ENCODE measurements at places on chromosomes 1 and 21. TPM values are rescaled to one million over a fixed set of nuclear protein-coding genes. Genes with fewer than 3 reads are reported as not detected.
A peak's percentile ranks its signal among the peaks of the same experiment; 100 is the strongest.

GRCh38 chr1:62954758-62955157 is 170.8 kb downstream of the ATG4C start:
- no peaks in the 10 kb centered on the region for H3K36me3 ChIP-seq
- no peak for DNase-seq
- H3K27me3 ChIP-seq = peaks cover 41% of the 10 kb centered on the region
- H3K4me1 ChIP-seq = no peaks in the 10 kb centered on the region
- H3K4me3 ChIP-seq = no peak overlapping the region

GRCh38 chr21:31022306-31022705 is 16.0 kb downstream of the KRTAP19-8 start:
- no peaks in the 10 kb centered on the region for H3K36me3 ChIP-seq
- H3K4me1 ChIP-seq = no peaks in the 10 kb centered on the region
- no peaks in the 10 kb centered on the region for H3K27me3 ChIP-seq
- no peak overlapping the region for H3K4me3 ChIP-seq

GRCh38 chr1:18693256-18694098 is 62.8 kb downstream of the PAX7 start:
- DNase-seq = no peak
- H3K36me3 ChIP-seq = no peaks in the 10 kb centered on the region
- no peaks in the 10 kb centered on the region for H3K4me1 ChIP-seq
- H3K4me3 ChIP-seq = no peak overlapping the region
- peaks cover 17% of the 10 kb centered on the region for H3K27me3 ChIP-seq

GRCh38 chr1:149917571-149918144 is at the start of gene SV2A:
Gene SV2A, minus strand, starts transcription at chr1:149917844. Its CDS starts 4,004 bp downstream, at chr1:149913840.
- no peaks in the 10 kb centered on the region for H3K27me3 ChIP-seq
- peaks cover 4% of the 10 kb centered on the region for H3K4me1 ChIP-seq
- H3K27ac ChIP-seq = no peak within 1 kb of the TSS
- peak within 1 kb of the TSS; percentile 41 for H3K4me3 ChIP-seq

GRCh38 chr1:66890621-66891020 is 34.0 kb downstream of the DNAI4 start:
- H3K27ac ChIP-seq = no peak overlapping the region
- H3K4me1 ChIP-seq = no peaks in the 10 kb centered on the region
- H3K27me3 ChIP-seq = no peaks in the 10 kb centered on the region
- H3K36me3 ChIP-seq = no peaks in the 10 kb centered on the region

- H3K4me1 ChIP-seq = no peaks in the 10 kb centered on the region
- H3K36me3 ChIP-seq = no peaks in the 10 kb centered on the region
- H3K27me3 ChIP-seq = no peaks in the 10 kb centered on the region
- no peak overlapping the region for H3K27ac ChIP-seq
Observed at GRCh38 chr1:229086091-229086490, 184.8 kb upstream of the RAB4A start.

DNA sequence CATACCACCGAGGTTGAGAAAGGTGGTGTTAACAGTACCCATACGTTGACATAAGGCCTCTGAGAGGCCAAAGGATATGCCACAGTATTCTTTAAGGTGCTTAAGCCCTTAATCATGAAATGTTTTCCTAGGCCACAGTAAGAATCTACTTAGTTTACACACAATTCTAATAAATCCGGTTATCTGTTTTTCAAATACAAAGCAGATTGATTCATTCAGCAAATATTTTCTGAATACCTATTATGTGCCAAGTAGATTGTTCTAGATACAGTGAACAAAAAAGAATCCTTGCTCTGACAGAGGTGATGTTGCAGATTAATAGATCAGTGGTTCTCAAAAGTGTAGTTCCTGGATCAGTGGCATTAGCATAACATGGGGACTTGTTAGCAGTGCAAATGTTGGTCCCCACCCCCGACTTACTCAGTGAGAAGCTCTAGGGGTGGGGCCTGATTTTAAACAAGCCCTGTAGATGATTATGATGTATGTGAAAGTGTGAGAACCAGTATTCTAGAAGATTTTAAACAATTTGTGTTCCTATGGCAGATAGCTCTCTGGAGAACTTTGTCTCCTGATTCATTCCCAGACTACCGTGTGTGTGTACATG is 61.6 kb downstream of the NFIA start:
- no peak for DNase-seq
- H3K27me3 ChIP-seq = no peaks in the 10 kb centered on the region
- H3K36me3 ChIP-seq = no peaks in the 10 kb centered on the region

GRCh38 chr1:109396871-109397580 is 692 bp downstream of the SORT1 start:
- H3K4me3 ChIP-seq = peak overlapping the region; percentile 50
- H3K27ac ChIP-seq = peak overlapping the region; percentile 12
- no peaks in the 10 kb centered on the region for H3K27me3 ChIP-seq
- peaks cover 18% of the 10 kb centered on the region for H3K4me1 ChIP-seq
- no peak for DNase-seq

DNA sequence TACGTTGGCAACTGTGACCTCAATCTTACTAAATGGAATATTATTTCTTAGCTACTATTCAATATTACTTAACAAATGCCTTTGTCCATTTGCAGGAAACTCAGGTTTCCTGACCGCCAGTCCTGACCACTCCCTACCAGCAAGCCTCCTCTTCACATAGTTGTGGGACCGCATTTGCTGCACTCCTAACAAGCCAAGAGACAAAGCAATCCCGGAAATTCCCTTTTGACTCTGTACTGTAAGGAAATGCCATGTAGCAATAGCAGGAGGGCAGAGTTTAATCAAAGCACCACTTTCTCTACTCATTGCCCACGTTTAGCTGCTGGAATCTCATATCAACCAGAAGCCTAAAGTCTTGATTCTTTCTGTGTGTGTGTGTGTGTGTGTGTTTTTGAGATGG is 28.1 kb upstream of the ACBD6 start:
- DNase-seq = no peak
- no peaks in the 10 kb centered on the region for H3K36me3 ChIP-seq
- H3K4me3 ChIP-seq = no peak overlapping the region
- H3K27ac ChIP-seq = no peak overlapping the region

GRCh38 chr1:54335011-54335754 is 71.0 kb downstream of the SSBP3 start:
- H3K36me3 ChIP-seq = no peaks in the 10 kb centered on the region
- H3K4me1 ChIP-seq = no peaks in the 10 kb centered on the region
- H3K4me3 ChIP-seq = no peak overlapping the region
- no peak overlapping the region for H3K27ac ChIP-seq
- no peak for DNase-seq

DNA sequence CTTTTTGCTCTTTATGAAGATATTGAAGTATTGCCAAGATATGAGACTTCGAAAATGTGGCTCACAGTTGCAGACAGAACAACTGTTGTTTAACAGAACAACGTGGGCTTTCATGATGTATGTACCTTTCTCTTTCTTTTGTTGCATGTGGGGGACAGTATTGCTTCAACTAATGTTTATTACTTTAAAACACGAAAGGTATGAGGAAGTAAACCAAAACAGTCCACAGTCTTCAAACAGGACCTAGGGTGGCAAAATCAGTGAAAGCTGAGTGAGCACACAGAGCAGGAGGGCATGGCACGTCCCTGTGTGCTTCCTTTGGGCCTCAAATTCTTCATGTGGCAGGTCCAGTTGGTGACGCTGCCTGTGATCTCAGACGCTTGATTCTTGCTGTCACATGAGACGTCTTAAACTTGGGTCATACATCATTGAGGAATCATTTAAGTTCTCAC is 7.8 kb upstream of the CHAF1B start:
- H3K27ac ChIP-seq = no peak overlapping the region
- no peaks in the 10 kb centered on the region for H3K4me1 ChIP-seq
- H3K4me3 ChIP-seq = no peak overlapping the region
- H3K36me3 ChIP-seq = peaks cover 3% of the 10 kb centered on the region

- no peaks in the 10 kb centered on the region for H3K36me3 ChIP-seq
- no peak overlapping the region for H3K4me3 ChIP-seq
- peaks cover 23% of the 10 kb centered on the region for H3K4me1 ChIP-seq
- H3K27ac ChIP-seq = no peak overlapping the region
Observed at GRCh38 chr1:3366126-3367051, 88.1 kb upstream of the ARHGEF16 start.

DNA sequence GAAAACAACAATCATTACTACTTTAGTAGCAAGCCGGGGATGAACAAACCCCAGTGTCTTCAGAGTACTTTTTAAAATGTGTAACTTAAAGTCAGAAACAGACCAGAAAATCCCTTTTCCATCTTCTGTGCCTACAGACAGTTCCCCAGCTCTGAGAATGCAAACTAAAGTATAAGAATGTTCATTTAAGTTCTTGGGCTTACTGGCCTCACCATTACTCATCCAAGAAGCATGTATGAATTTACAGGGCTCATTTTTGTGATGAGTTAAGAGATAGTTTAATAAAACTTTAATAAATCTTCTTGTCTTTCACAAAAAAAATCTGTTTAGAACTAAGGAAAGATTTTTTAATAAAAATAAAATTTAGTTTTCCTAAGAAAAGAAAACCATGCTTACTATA is 4.6 kb downstream of the LPGAT1 start:
- peaks cover 6% of the 10 kb centered on the region for H3K36me3 ChIP-seq
- no peaks in the 10 kb centered on the region for H3K27me3 ChIP-seq
- no peak overlapping the region for H3K4me3 ChIP-seq
- H3K4me1 ChIP-seq = peaks cover 28% of the 10 kb centered on the region
- no peak overlapping the region for H3K27ac ChIP-seq

DNA sequence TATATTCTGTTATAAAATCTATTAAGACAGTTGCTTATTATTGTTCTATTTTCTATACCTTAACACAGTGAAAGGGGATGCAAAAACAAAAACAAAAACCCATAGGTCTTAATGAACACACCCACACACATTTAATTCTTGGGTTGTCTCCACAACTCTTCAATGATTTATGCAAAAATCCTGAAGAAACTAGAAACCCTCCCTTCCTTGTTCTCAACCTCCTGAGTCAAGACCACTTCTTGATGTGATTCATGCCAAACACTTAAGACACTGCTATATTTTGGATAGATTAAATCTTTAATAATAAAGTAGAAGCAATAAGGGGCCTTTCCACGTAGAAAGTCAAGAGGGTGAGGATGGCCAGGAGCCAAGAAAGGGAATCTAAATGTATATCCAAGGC is 23.4 kb downstream of the SCAF4 start:
- peaks cover 7% of the 10 kb centered on the region for H3K4me1 ChIP-seq
- no peak for DNase-seq
- no peaks in the 10 kb centered on the region for H3K27me3 ChIP-seq

- H3K27me3 ChIP-seq = no peaks in the 10 kb centered on the region
- no peak for DNase-seq
- H3K27ac ChIP-seq = peak overlapping the region; percentile 99
- H3K4me1 ChIP-seq = peaks cover 35% of the 10 kb centered on the region
- H3K4me3 ChIP-seq = peak overlapping the region; percentile 81
Observed at GRCh38 chr1:19597496-19598309, 46.4 kb upstream of the NBL1 start.

DNA sequence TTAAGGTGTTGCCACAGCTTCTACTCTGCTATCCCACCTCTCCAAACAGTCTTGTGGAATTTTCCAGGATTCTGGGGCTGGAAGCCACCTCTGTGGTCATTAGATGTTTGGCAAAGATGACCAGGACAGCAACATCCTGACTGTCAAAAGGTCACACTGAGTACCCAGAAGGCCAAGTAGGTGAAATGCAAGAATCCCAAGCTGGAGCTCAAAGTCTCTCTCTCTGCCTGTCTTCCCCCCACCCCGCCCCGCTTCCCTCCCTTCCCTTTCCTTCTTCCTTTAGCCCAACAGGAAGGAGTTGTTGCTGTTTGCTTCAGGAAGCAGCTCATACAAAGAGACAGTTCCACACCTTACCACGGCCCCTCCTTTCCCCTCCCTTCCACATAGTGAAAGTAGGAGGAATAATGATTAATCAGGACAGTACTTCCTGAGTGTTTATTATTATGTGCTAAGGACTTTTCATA is 75.6 kb upstream of the SLC2A1 start:
- H3K27ac ChIP-seq = no peak overlapping the region
- no peaks in the 10 kb centered on the region for H3K4me1 ChIP-seq
- DNase-seq = no peak

DNA sequence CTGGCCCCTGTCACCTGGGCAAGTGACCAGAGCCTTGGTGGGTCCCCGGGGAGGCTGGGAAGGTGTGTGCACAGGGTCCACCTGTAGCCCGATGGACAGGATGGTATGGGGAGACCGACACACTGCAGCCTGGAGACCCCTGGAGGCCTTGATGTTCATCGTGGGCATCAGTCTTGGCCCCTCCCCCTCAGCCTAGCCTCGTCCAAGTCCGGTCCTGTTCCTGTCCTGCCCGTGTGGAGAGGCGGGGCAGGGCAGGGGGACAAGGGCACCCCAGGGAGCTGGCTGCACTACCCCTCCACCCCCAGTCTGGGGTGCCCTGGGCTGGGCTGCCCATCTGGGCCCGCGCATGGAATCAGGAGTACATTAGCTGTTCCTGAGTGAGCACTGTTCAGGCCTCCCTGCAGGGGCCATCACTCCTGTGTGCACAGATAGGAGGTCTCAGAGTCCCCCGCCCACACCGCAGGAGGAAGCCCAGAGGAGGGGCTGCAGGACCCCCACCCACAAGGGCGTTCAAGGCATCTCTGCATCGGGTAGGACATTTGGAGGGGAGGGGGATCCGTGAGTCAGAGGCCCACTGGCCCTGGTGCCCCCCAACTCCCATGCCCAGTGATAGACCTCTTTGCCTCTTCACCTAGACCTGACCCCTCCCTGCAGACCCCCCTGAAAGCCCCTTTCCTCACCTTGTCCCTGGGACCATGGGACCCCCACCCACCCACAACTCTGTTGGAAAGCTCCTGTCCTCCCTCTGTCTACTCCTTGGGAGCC is 63.2 kb downstream of the WNT9A start:
- H3K27me3 ChIP-seq = no peaks in the 10 kb centered on the region
- no peak overlapping the region for H3K27ac ChIP-seq
- DNase-seq = no peak
- no peaks in the 10 kb centered on the region for H3K36me3 ChIP-seq
- no peak overlapping the region for H3K4me3 ChIP-seq
- H3K4me1 ChIP-seq = peaks cover 14% of the 10 kb centered on the region

DNA sequence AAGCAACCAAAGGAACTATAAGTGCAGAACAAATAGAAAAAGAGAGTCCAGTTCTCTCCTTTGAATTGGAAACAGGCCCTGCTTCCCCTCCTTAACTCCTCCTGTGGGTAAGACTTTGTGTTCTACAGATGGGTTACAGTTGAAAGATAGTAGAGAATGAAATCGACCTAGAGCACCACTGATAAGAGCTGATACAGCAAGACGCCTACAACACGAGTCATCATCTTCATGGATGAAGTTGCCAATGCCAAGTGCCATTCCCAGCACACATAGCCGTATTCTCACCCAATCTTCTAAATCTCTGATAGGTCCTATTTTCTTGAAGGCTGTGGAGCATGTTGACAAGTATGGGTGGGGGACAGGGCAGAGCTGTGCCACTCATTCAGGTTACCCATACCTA is 99.8 kb upstream of the CAMK1G start:
- no peak overlapping the region for H3K27ac ChIP-seq
- H3K4me3 ChIP-seq = no peak overlapping the region
- no peaks in the 10 kb centered on the region for H3K4me1 ChIP-seq
- H3K27me3 ChIP-seq = no peaks in the 10 kb centered on the region

Gene CYP4X1
- total RNA-seq = 1.3 TPM

Gene CHAF1B
- total RNA-seq = 18.4 TPM

Gene PRKAA2
- total RNA-seq = 11.1 TPM

Gene PLOD1
- 156 TPM for total RNA-seq

Gene ZNF695
- total RNA-seq = 14.7 TPM

Gene TTC39A
- total RNA-seq = 8.3 TPM

Gene OR10J1
- not detected for total RNA-seq

Gene ZNF593OS
- total RNA-seq = not detected

Gene CASQ1
- not detected for total RNA-seq

All from Panc1 (cell line).